ENCODE measurements at places on chromosomes 7 and 10. TPM values are rescaled to one million over a fixed set of nuclear protein-coding genes. Genes with fewer than 3 reads are reported as not detected.
A peak's percentile ranks its signal among the peaks of the same experiment; 100 is the strongest.

DNA sequence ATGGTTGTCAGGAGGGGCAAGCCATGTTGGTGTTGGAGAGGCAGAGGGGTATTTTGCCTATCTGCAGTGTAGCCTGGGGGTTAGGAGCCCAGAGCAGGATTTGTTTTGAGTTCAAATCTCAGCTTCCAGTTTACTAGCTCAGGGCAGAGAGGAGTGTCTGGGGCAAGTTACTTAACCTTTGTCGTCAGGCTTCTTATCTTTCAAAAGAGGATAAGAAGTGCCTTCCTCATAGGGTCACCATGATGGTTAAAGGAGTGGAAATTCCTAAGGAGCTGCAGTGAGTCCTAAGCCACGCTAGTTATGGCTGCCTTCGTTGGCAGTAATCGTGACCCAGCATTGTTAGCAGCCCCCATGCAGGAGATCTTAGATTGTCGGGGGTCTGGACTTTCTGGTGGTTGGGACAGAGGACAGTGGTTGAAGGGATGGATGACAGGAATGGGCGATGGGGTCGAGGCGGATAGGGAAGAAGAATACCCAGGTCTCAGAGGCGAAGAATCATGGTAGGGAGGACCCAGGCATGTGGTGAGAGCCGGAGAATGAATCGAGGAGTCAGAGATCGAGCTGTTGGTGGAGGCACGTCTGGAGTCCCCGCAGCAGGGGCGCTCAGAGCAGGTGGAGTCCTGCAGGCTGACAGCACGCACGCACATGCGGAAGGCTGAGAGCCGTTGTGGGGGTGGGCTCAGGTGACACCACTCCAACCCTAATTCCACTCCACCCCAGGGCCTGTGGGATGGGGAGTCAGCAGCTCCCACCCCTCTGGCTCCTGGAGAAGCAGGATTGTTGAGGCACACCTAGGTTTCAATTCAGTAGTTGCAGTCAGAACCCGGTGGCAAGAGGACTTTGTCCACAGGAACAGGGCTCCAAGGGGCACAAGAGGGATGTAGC lies 11.6 kb downstream of the ADCK2 start:
- no peaks in the 10 kb centered on the region for H3K36me3 ChIP-seq
- H3K27me3 ChIP-seq: no peaks in the 10 kb centered on the region
- H3K4me3 ChIP-seq: no peak overlapping the region
- H3K4me1 ChIP-seq: no peaks in the 10 kb centered on the region
- H3K27ac ChIP-seq: no peak overlapping the region

DNA sequence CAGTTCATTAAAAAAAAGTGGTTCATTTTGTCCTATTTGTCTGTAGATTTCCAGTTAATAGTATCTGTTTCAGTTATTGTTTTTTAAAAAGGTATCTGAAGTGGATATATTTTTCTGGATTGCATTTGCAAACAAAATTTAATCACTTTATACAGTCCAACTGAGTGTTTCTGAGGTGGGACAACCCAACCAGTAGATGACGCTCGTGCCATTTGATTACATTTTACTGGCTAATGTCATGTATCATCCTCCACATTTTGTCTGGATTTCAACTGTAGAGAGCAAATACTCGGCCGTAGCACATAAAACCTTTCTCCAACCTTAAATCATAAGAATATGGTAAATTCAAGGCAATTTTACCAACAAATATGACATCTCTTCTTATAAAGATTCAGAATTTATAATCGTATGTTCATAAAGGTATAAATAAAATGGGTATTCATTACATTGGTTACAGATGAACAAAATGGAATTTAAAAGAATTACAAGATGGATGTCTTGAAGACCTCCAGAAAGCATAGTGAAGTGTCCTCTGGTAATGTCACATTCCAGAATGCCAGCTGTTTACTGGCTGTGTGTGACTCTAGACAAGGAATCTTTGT lies 789.0 kb downstream of the PHTF2 start:
- DNase-seq: peak; percentile 21
- H3K4me1 ChIP-seq: no peaks in the 10 kb centered on the region
- H3K27ac ChIP-seq: no peak overlapping the region
- H3K27me3 ChIP-seq: no peaks in the 10 kb centered on the region
- no peak overlapping the region for H3K4me3 ChIP-seq
- H3K36me3 ChIP-seq: no peaks in the 10 kb centered on the region

DNA sequence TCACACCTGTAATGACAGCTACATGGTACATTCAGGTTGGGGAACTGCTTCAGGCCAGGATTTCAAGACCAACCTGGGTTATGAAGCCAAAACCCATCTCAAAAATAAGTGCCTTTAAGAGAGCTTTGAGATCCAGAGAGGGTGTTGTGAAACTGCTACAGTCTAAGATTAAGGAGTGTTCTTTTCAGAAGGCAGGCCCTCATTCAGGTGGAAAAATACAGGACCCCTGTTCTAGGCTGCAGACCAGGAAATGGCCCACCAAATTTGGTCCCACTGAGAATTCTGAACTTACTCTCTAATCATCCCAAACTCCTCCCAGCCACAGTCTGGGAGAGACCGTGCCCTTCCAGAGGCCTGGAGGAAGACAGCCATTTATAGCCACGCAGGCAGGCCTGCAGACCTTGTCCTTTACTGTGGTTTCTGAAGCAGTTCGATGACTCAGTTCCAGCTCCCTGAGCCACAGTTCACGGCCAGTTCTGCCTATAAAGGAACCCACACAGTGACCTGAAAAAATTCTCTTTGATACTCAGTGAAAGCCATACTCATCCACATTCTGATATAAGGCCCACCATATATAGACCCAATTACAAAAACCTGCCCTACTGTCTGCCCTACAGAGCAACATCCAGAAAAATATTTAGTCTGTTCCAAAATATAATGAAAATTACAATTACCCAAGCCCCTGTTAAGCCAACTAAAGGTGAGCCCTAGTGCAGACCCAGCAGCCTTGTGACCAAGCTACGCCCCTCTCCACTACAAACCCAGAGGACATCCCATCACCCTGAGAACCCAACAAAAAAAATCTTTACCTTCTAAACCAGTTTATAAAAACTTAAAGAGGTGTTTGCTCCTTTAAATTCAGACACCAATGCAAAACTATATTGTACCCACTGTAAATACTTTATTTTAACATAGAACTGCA lies 21.2 kb downstream of the ZNF680 start:
- no peak overlapping the region for H3K4me3 ChIP-seq
- peaks cover 6% of the 10 kb centered on the region for H3K36me3 ChIP-seq
- no peak overlapping the region for H3K27ac ChIP-seq
- H3K27me3 ChIP-seq: no peaks in the 10 kb centered on the region
- no peak for DNase-seq

GRCh38 chr7:120973849-120974248 lies 14.7 kb upstream of the CPED1 start:
- DNase-seq: no peak
- H3K4me3 ChIP-seq: no peak overlapping the region
- no peaks in the 10 kb centered on the region for H3K27me3 ChIP-seq
- H3K4me1 ChIP-seq: no peaks in the 10 kb centered on the region

DNA sequence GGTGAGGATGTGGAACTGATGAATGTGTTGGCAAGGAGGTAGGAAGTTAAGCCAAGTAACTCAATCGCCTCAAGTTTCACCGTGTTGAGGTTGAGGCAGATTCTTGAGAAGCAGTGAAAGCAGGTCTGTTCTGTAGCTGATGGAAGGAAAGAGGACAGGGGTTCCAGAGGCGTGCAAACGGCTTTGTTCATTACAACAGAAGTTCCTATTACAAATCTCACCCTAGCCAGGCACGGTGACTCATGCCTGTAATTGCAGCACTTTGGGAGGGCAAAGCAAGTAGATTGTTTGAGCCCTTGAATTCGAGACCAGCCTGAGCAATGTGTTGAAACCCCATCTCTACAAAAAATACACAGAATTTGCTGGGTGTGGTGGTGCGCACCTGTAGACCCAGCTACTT lies 36.9 kb upstream of the PTF1A start:
- no peak for DNase-seq
- H3K36me3 ChIP-seq: no peaks in the 10 kb centered on the region
- no peak overlapping the region for H3K27ac ChIP-seq
- no peaks in the 10 kb centered on the region for H3K27me3 ChIP-seq

DNA sequence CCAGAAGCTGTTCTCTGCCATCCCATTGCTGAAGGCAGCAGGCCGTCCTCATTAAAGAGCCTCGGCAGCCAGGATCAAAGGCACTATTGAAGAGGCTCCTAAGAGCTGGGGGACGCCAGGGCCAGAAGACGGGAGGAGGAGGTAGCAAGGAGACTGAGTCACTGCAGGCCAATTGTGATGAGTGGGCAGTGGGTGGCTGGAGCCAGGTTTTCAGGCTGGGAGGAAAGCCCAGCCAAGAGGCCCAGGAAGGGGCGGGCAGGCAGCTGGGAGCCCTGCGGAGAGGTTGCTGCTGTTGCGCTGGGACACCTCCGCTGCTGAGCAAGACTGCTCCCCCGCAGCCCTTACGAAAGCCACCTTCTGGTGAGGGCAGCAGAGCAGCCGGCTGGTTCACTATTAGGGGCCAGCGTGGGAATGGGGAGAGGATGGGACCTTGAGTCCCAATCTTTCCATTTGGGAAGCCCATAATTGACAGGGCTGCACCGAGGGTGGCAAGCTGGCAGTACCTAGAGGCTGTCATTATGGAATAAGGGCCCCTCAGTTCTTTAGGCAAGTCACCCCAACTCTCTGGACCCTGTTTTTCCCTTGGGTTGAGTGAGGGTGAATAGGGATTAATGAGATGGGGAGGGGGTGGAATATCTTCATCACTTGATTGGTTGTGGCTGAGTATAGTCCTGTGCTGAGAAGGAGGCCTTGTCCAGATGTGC lies 48.4 kb downstream of the UNC5B start:
- H3K4me1 ChIP-seq: peaks cover 18% of the 10 kb centered on the region
- H3K36me3 ChIP-seq: no peaks in the 10 kb centered on the region
- H3K27me3 ChIP-seq: 0 out of 2 replicates have a peak, but pooled peaks cover 3% of the 10 kb centered on the region

GRCh38 chr7:957418-958220 lies 3.1 kb upstream of the ADAP1 start:
- peaks cover 33% of the 10 kb centered on the region for H3K27me3 ChIP-seq
- H3K4me3 ChIP-seq: no peak overlapping the region
- peaks cover 4% of the 10 kb centered on the region for H3K4me1 ChIP-seq
- no peak overlapping the region for H3K27ac ChIP-seq
- DNase-seq: no peak

GRCh38 chr7:155161690-155162089 lies 91.6 kb downstream of the HTR5A start:
- H3K4me3 ChIP-seq: no peak overlapping the region
- H3K36me3 ChIP-seq: no peaks in the 10 kb centered on the region
- DNase-seq: no peak
- no peak overlapping the region for H3K27ac ChIP-seq
- H3K4me1 ChIP-seq: peaks cover 9% of the 10 kb centered on the region

- DNase-seq: no peak
- H3K4me3 ChIP-seq: no peak overlapping the region
- H3K27me3 ChIP-seq: peaks cover 32% of the 10 kb centered on the region
- no peaks in the 10 kb centered on the region for H3K4me1 ChIP-seq
- H3K27ac ChIP-seq: no peak overlapping the region
- H3K36me3 ChIP-seq: no peaks in the 10 kb centered on the region
These were observed 62.3 kb upstream of the NKX6-2 start for GRCh38 chr10:132848291-132848701.

DNA sequence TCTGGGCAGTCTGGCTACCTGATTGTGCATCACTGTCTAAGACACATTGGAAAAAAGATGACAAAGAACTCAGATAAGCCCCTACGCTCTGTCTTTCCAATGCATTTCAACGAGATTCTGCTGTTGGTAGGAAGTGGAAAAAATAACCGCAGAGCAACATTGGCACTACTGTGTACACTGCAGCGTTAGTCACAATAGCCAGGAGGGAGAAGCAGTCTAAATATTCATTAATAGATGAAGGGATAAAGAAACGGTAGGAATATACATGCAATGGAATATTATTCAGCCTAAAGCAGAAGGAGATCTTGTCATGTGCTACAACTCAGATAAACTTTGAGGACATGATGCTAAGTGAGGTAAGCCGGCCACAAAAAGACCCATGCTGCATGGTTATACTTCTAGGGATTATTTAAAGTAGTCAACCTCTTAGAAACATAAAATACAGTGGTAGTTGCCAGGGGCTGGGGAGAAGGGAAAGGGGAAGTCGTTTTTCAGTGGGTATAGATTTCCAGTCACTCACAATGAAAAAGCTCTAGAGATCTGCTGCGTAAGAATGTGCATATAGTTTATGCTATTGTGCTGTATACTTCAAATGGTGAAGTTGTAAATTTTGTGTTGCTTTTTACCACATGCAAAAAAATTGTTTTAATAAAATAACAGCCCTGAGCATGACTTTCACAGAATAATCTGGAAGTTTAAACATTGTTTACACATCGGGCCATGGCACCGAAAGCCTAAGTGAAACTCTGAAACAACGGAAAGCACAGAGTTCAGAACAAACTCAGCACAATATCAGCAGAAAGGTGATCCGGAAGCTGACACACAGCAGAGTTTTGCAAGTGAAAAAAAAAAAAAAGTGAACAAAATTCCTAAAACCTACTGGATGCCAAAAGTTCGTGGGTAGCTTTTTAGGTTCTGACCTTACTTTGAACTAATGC lies 40.1 kb downstream of the ELMO1 start:
- H3K27me3 ChIP-seq: no peaks in the 10 kb centered on the region
- DNase-seq: no peak
- no peaks in the 10 kb centered on the region for H3K4me1 ChIP-seq

- H3K27me3 ChIP-seq: no peaks in the 10 kb centered on the region
- H3K4me3 ChIP-seq: no peak overlapping the region
- H3K4me1 ChIP-seq: no peaks in the 10 kb centered on the region
- no peak for DNase-seq
- H3K27ac ChIP-seq: no peak overlapping the region
- peaks cover 36% of the 10 kb centered on the region for H3K36me3 ChIP-seq
These were observed 99.6 kb upstream of the NPS start for GRCh38 chr10:127449490-127449889.

GRCh38 chr7:53607961-53608360 lies 572.5 kb downstream of the POM121L12 start:
- H3K36me3 ChIP-seq: no peaks in the 10 kb centered on the region
- no peak for DNase-seq
- H3K27ac ChIP-seq: no peak overlapping the region
- no peaks in the 10 kb centered on the region for H3K4me1 ChIP-seq
- no peaks in the 10 kb centered on the region for H3K27me3 ChIP-seq

GRCh38 chr10:84826704-84827103 lies 498.3 kb downstream of the CCSER2 start:
- H3K27ac ChIP-seq: peak overlapping the region; percentile 74
- no peak overlapping the region for H3K4me3 ChIP-seq
- H3K4me1 ChIP-seq: peaks cover 90% of the 10 kb centered on the region

The ZNF735 gene
- total RNA-seq: not detected

The DLX5 gene
- total RNA-seq: 2.3 TPM

The GCK gene
- total RNA-seq: 0.13 TPM

The PNLIPRP2 gene
- total RNA-seq: not detected

The TRIM73 gene
- total RNA-seq: 0.39 TPM

The TEX36 gene
- not detected for total RNA-seq

The HSPA12A gene
- 9.0 TPM for total RNA-seq

The RGR gene
- not detected for total RNA-seq

The DPY19L1 gene
- 29.4 TPM for total RNA-seq

The AGAP5 gene
- 0.81 TPM for total RNA-seq

The TMEM176A gene
- total RNA-seq: not detected
